ENCODE measurements at places on chromosomes 6 and 20.

GRCh38 chr20:57622201-57622570, 2.0 kb upstream of the ZBP1 start:
- no peak for DNase-seq

- DNase-seq = no peak
Observed at GRCh38 chr6:10426781-10427279, 12.0 kb upstream of the TFAP2A start.

DNA sequence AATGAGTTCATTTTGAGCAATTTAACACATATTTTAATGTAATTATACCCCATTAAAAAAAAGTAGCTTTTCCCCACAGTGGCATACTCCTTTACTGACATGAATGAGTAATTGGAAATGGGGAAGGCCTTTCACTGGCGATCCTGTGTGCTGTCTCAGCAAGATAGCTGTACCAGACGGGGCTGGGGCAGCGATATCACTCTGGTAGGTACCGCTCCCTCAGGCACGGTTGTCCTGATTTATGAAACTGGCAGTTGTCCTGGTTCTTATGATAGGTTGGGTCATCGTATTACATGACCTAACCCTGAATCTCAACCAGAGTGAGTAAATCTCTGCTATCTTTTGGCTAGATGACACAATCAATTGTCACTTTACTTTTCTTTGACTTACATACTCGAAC, 355.0 kb upstream of the MAP3K7 start:
- no peak for DNase-seq

DNA sequence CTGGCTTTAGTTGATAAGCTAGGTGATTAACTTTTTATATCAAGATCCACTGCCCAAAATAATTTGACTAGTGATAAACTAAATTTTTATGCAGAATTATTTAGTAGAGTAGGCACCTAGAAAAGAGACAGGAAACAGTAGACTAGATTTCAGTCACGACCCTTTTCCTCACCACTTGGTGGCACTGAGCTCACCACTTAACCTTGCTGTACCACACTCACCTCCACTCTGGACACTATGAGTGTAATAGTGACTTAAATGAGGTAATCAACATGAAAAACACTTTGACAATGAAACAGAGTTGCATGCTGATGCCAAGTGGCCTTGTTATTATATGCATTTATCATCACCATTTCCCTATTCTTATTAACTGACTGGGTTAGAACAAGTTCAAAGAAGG, 730.4 kb downstream of the KIF16B start:
- no peak for DNase-seq

GRCh38 chr20:60339738-60340137, 381.5 kb downstream of the CDH26 start:
- no peak for DNase-seq

DNA sequence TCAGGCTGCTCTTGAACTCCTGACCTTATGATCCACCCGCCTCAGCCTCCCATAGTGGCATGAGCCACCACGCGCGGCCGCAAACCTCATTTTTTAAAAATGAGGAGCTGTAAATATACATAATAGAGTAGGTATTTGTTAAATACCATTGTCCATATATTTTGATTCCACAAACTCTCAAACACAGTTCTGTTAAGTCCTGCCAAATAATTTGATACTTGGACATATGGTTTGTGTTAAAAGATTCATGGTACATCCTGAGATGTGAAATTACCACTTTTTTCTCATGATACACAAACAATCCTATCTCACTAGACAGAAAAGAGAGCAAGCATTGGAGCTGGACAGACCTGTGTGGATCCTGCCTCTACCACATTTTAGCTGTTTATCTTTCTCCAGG, 334.1 kb upstream of the KCNQ5 start:
- DNase-seq = no peak

DNA sequence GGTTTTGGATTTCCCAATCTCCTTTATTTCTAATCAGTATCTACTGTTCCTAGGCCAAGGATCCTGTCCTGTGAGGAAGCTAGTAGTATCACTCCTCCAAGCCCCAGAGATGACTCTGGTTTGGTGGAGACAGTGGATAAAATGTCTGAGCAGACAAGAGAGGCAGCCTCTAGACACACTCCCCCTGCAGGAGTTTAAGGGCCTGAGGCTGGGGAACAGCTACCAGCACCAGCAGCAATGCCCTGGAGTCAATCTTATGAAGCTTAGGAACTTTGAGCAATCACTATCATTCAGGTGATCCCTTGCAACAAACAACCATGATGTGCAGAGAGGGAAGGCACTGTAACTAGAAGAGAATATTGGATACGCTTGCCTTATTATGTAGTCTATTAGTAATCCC, 384.7 kb upstream of the ID4 start:
- no peak for DNase-seq

GRCh38 chr20:8361006-8361652, 229.1 kb downstream of the PLCB1 start:
- DNase-seq = no peak

- no peak for DNase-seq
Observed at GRCh38 chr20:49540232-49540620, 27.7 kb downstream of the PTGIS start.

DNA sequence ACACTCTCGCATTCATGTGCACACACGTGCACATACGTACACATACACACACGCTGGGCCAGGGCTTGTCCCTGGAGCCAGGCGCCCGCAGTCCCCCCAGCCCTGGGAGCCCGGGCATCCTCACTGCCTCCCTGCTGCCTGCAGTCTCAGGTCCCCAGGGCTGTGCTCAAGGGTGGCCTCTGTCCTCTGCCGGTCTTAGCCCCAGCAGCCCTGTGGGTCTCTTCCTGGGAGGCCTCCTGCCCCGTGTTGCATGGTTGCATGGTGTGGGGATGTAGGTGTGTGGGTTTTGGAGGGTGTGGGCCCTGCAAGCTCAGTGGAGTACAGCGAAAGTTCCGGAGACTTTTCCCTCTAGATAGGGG, 101.5 kb downstream of the TMEM242 start:
- DNase-seq = no peak

- no peak for DNase-seq
Observed at GRCh38 chr6:52992980-52993920, 1.8 kb downstream of the GSTA4 start.

GRCh38 chr20:51286758-51287157, 255.8 kb downstream of the NFATC2 start:
- no peak for DNase-seq

GRCh38 chr6:113010196-113010989, 663.3 kb downstream of the RFPL4B start:
- no peak for DNase-seq

DNA sequence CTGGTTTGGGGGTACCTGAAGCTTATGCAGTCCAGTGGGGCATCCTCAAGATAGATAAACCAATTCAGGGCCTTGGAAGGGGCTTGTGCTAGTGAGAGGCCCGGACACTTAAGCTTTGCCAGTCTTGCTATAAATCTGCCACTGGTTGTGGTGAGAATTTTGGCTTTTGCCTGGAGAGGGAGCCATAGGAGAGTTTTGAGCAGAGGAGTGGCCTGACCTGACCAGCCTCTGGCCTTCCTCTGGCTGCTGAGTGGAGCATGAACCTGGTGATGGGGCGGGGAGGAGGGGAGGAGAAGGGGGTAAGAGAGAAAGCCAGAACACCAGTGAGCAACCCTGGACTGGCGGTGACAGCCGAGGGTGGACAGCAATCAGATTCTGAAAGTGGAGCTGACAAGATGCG, 7.1 kb downstream of the TMEM74B start:
- peak; percentile 27 for DNase-seq

DNA sequence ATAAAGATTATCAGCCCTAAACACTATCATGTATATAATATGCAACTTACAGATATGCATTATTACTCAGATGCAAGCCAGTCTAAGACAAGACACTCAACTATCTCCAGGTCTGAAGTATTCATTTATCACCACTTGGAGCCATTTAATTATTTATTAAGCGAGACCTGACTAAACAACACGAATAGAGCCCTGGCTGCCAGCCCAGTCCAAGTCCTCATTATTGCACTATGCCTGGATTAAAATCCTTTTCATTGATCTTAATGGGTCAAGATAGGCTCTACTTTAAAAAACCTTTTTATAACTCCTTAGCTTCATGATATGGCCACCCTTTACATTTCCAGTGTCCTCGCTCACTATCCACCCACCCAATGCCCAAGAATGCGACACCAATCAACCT, 183.1 kb upstream of the MARCKS start:
- no peak for DNase-seq

GRCh38 chr20:63708301-63709148, 686 bp downstream of the ZGPAT start:
- DNase-seq = peak; percentile 16

- DNase-seq = no peak
Observed at GRCh38 chr20:48463916-48464315, 363.9 kb downstream of the PREX1 start.

DNA sequence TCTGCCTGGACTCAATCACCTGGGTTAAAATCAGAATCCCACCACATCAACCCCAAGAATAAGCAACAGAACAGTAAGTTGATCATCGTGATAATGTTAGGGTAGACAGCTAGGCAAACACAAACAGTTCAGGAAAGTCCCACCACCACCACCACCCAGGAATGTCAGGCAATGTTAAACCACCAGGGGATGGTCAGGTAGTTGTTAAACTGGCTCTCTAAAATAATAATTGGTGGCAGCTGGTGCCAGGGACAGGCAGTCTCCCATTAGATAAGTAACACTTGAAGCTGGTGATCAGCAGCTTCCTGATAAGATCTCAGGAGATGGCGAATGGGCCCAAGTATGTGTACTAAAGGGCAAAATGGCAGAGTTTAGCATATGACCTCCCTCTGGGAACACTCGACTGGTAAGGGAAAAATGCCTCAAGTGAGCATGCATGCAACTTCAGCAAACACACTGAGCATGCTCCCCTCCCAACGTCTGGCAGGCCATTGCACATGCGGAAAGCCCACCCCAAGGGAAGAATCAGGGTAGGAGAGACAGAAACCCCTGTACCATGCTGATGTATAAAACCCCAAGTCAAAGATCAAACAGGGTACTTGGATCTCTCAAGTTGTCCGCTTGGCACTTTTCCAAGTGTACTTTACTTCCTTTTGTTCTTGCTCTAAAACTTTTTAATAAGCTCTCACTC, 66.6 kb downstream of the IPCEF1 start:
- no peak for DNase-seq

DNA sequence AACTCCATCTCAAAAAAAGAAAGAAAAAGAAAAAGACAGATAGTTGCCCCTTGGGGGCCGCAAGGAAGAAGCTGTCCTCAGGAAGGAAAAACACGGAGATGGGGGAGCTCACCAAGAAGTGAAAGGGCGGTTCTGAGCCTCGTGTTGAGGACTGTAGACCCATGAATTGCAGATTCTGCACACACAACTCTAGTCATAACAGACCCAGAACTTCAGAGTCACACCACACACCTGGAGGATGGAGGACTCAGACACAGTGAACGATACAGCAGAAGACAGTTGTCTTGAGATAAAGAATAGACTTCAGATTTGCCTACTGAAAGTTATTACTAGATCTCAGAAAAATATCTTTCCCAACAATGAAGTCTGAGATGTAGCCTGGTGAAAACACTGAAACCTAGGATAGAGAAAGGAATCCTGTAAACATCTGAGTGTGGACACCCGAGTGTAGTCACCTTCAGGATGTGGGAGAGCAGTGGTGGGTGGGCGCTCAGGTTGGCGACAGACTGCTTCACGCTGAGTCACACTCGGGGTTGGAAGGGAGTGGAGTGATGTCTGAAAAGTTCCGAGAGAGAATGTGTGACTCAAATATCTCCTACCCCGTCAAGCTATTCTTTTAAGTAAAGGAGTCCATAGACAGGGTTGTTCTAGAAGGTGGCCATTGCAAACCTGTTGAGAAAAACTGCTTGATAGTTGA, 88.1 kb downstream of the MAP3K4 start:
- no peak for DNase-seq

DNA sequence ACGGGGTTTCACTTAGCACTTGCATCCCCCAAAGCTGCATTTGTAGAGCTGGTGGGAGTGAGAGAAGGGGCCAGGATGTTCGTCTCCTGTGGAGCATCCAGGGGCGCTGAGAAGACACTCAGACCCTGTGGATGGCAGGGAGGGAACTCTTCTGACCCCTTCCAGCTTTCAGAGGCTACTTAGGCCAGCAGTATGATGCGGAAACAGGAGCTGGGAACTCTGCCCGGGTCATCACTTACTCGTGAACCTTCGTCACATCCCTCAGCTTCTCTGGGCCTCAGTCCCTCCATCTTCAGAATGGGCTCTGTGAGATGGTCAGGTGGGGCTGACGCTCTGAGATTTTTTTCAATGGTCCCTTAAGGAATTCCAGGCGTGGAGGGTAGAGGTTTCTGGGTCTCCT, 228.5 kb downstream of the TAF4 start:
- DNase-seq = no peak

DNA sequence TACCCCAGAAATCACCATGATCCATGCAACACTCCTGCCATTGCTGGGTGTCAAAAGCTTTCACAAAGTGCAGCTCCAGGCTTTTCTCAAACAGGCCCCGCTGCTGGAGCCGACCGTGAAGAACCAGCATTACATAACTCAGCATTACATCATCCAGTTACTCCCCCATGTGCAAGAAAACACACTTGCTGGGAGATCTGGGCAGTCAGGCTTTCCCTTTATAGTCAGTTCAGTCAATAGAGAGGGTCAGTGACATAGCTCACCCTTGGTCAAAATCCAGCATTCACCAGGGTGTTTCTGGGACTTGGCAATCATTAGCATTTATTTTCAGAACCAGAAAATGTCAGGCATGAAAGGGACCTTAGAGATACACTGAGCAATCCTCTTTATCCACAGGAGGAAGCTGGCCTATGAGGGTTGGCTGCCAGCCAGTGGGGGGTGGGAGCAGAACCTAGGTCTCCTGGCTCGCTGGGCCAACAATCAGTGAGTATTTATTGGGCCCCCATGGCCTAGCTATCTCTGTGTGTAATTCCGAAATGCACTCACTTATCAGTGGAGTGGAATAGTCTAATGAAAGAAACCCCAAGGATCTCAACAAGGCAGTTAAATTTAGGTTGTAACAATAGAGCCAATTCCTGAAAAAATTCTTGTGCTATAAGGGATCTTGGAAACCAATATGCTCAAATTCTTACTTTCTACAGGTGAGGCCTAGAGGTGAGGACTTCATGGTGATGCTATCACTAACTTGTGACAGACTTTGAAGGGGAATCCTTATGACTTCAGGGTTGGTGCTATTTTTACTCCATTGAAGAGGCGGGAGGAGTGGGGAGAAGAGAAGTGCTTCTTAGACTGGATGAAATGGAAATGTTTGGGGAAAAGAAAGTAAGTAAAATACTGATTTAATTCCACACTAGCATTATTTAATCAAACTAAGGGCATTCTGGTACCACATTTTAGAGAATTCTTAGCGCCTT, 54.6 kb downstream of the LYRM4 start:
- DNase-seq = peak; percentile 54

GRCh38 chr6:37139230-37139962, 30.6 kb upstream of the PIM1 start:
- DNase-seq = no peak

GRCh38 chr6:40882323-40882997, 156.6 kb downstream of the UNC5CL start:
- DNase-seq = no peak

GRCh38 chr20:21719592-21720214, 14.2 kb downstream of the PAX1 start:
- peak; percentile 45 for DNase-seq

- DNase-seq = peak; percentile 53
Observed at GRCh38 chr6:15413466-15414234, 167.8 kb downstream of the JARID2 start.

Data from WERI-Rb-1 (cell line).